Fibroblast of the conjunctiva (primary cell): ENCODE measurements at places on chromosomes 1 and 21.

- peak; percentile 76 for DNase-seq
These were observed 996 bp upstream of the TMEM51 start for GRCh38 chr1:15152318-15153183.

- DNase-seq: no peak
These were observed 123.7 kb downstream of the NOS1AP start for GRCh38 chr1:162193221-162193620.

DNA sequence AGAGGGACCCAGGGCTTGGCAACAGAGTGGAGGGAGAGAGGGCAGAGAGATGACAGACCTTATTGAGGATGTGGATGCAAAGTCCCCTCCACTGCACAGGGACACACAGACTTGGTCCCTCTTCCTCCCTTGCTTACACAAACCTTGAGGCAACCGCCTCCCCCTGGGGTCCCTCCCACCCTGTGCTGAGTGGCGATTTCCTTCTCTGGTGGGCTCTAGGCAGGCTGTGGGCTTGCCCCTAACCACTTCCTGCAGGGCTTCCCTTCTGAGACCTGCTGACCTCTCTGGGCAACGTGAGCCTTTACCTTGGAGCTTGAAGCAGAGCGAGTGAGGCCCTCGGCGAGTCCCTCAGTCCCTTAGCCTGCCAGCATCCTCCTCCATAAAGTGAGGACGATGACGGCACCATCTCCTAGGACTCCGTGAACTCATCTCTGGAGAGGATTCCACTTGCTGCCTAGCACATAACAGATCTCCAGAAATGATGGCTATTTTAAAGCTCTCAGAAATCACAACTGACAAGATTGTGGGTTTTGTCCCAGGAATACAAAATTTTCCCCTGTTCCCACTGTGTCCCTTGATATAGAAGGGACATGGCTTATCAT is 25.0 kb downstream of the KIAA1614 start:
- DNase-seq: no peak

- DNase-seq: no peak
These were observed 8.2 kb upstream of the PEAR1 start for GRCh38 chr1:156885314-156885713.

DNA sequence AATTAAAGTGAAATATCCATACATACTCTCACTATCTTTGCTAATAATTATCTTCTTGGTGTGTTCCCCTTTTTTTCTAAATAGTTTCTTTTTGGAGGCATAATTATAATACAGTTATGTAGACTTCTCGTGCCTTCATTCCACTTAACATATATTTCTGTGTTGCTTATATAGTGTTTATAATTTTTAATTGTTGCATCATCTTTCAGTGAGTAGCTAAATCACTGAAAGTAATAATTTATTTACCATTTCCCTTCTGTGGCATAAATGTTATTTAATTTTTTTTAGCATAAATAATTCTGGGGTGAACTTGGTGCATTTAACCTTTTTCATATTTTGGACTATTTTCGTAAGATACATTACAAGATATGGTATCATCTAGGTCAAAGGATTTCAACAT is 38.3 kb downstream of the SMAP2 start:
- DNase-seq: no peak

- no peak for DNase-seq
These were observed 22.8 kb downstream of the TMCO4 start for GRCh38 chr1:19776933-19777332.
